ENCODE measurements at places on chromosomes 16 and 17.
A peak's percentile ranks its signal among the peaks of the same experiment; 100 is the strongest.

- no peak for DNase-seq
Observed at GRCh38 chr17:13967416-13967815, 101.9 kb upstream of the COX10 start.

DNA sequence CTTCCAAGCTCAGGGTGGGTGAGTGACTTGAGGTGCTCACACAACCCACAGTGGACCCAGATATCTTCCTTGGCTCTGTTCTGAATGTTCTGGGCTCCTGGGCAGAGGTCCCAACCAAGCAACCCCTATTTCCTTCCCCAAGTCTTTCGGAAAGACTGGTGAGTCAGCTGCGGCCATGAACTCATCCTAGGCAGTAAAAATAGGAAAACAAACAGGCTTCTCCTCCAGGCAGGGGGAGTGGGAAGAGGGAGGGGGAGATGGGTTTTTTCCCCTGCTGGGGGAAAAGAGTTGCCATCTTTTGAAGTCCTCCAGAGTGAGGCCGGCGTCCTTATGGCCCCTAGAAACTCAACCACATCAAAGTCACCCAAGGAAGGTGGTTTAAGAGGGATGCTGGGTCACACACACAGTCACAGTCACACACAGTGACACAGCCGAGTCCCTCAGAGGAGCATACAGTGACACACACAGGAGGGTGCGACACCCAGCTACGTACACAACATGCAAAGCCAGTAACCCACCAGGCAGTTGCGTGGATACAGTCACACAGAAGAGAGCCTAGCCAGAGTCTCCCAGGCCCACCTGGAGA lies 16.0 kb upstream of the DLX4 start:
- no peak for DNase-seq

- DNase-seq: no peak
Observed at GRCh38 chr17:45394913-45395568, 37.6 kb downstream of the ARHGAP27 start.

DNA sequence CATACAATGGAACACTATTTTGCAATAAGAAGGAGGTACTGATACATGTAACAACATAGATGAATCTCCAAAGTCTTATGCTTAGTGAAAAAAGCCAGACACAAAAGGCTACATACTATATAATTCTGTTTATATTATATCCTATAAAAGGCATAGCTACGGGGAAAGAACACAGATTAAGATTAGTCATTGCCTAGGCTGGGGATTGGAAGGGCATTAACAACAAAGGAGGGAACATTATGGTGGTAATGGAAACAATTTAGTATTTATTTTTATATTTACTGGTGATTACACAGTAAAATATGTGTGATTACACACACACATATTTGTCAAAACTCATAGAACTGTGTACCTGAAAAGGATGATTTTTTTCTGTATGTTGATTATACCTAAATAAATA lies 278.1 kb downstream of the ZFHX3 start:
- DNase-seq: no peak

DNA sequence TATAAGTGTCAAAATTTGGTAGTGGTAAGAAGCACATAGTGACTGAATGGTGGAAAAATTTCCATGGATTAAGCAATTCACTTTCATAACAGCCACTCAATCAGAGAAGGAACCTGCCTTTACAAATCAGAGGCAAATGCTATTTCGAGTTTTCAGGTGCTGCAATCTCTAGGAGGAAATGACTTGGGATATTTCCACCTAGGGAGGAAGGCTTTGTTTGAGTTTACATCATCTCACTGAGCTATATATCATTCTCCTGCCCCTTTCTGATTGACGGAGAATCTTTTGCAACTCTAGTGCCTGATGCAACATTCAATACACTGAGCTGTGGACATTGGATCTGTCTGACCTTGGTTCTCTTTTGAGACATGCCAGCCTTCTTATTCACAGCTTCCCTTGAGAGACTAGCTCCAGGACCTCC lies 26.3 kb downstream of the MARCHF10 start:
- no peak for DNase-seq

GRCh38 chr16:75019007-75019406 lies 20.2 kb downstream of the ZNRF1 start:
- no peak for DNase-seq

GRCh38 chr17:62627219-62627903 lies at the start of gene MRC2:
Gene MRC2, plus strand, starts transcription at chr17:62627670. Its CDS starts 133 bp downstream, at chr17:62627803.
- DNase-seq: peak; percentile 29

DNA sequence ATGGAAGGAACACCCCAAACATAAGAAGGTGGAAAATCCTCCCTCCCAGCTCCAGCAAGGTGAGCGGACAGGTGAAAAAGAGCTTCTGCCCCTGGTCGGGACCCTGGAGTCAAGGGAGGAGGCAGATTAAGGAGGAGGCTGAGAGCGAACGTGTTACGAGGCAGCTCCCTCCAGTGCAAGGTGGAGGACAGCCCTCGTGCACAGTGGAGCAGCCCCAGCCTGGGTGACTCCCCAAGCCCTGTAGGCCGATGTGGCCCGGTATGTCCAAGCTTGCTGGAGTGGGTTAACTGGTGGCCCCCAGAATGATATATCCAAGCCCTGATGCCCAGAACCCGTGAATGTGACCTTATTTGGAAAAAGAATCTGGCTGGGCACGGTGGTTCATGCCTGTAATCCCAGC lies 15.5 kb upstream of the CRISPLD2 start:
- no peak for DNase-seq

- DNase-seq: no peak
Observed at GRCh38 chr17:80815151-80815681, 176.4 kb upstream of the CHMP6 start.

GRCh38 chr16:2324296-2324859 lies 16.1 kb downstream of the ABCA3 start:
- DNase-seq: no peak

DNA sequence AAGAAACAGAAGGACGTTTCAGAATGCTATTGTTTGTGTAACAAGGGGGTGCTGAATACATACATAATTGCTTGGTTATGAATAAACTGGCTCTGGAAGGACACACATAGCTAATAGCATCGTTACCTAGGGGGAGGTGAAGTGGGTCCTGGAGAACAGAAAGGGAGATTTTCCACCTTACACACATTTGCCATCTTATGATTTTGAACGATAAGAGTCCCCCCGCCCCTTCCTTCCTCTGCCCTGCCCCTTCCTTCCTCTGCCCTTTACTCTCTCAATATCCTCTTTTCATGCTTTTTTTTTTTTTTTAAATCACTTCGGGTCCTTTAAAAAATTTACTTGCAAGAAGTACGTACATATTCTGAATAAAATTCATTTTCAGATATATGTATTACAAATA lies 902 bp upstream of the DHRS7B start:
- peak; percentile 9 for DNase-seq

- no peak for DNase-seq
Observed at GRCh38 chr17:60361889-60362288, 30.0 kb downstream of the USP32 start.

DNA sequence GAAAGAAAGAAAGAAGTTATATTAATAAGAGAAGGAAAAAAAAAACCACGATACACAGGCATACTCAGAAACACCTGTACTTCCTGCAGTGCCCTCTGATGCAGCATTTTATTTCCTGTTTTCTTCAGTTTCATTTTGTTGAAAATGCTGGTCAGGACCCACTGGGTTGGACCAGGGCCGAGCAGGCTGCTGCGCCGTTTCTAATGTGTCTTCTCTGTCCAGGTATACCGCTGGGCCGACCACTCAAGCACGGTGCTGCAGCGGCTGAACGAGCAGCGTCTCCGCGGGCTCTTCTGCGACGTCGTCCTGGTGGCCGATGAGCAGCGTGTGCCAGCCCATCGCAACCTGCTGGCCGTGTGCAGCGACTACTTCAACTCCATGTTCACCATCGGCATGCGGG lies 8.3 kb downstream of the KLHL36 start:
- no peak for DNase-seq

DNA sequence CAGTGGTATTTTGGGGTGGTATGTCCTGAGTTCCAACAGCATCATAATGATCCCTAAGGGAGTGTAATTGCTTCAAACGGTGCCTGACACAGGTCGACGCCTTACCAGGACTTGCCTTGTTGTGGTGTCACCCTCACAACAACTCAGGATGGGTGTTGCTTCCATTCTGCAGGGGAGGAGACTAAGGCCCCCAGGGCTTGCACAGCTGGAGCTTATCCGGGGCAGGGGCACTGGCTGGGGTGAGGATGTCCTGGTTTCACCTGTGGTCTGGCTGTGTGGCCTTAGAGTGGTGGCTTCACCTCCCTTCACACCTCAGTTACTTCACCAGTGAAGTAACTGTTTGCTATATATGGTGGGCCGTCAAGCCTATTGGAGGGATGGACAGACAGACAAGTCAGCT lies 23.3 kb downstream of the LLGL2 start:
- DNase-seq: no peak

- DNase-seq: no peak
Observed at GRCh38 chr17:54029986-54030385, 207.3 kb downstream of the KIF2B start.

- DNase-seq: no peak
Observed at GRCh38 chr17:56744721-56745120, 89.0 kb downstream of the C17orf67 start.

GRCh38 chr16:4798456-4798855 lies 3.3 kb downstream of the SMIM22 start:
- DNase-seq: no peak

- no peak for DNase-seq
Observed at GRCh38 chr16:86980644-86981043, 336.5 kb downstream of the C16orf95 start.

DNA sequence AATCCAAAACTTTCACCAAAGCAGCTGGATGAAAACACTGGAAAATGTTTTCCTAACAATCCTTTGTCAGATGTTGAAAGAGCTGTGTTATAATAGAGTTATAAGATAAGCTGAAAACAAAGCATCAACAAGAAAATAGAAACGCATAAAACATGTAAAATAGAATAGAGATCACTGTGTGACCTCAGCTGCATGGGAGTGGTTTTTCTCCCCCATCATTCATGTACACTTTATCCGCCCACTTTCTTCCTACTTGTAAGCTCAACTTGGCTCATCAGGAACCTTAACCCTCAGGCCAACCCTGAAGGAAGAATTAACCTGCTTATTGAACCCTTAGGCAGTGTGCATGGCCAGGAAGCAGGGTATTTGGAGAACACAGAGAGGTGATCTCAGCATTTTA lies 238.5 kb upstream of the PMFBP1 start:
- no peak for DNase-seq

GRCh38 chr16:24773771-24774427 lies 44.4 kb downstream of the TNRC6A start:
- no peak for DNase-seq

- DNase-seq: no peak
Observed at GRCh38 chr17:76207275-76208059, 32.8 kb downstream of the RNF157 start.

DNA sequence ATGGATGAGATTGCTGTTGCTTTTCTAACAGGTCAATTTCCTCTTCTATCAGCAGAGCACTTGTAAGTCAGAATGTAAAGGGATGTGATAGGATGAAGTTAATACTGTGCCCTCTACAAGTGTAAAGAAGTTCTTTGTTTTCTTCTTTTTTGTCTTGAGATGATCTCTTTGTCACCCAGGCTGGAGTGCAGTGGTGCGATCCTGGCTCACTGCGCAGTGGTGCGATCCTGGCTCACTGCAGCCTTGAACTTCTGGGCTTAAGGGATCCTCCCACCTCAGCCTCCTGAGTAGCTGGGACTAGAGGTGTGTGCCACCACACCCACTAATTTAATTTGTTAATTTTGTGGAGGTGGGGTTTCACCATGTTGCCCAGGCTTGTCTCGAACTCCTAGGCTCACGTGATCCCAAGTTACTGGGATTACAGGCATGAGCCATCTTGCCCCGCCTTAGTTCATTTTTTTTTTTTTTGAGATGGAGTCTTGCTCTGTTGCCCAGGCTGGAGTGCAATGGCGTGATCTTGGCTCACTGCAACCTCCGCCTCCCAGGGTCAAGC lies 21.6 kb upstream of the KPNB1 start:
- no peak for DNase-seq

- DNase-seq: no peak
Observed at GRCh38 chr16:29986931-29987330, 8.5 kb downstream of the HIRIP3 start.

DNA sequence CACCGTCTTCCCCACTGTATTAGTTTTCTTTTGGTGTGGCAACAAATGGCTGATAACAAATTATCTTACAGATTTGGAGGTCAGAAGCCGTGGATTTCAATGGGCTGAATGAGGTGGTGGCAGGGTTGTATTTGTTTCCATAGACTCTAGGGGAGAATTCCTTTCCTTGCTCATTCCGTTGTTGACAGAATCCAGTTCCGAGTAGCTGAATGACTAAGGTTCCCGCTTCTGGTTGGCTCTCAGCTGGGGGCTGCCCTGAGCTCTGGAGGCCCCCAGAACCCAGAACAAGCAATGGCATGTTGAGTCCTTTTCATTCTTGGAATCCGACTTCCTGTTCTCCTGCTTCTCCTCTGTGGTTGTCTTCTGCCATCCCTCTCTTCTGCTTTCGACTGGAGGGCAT lies 280.4 kb downstream of the SNX29 start:
- DNase-seq: no peak

DNA sequence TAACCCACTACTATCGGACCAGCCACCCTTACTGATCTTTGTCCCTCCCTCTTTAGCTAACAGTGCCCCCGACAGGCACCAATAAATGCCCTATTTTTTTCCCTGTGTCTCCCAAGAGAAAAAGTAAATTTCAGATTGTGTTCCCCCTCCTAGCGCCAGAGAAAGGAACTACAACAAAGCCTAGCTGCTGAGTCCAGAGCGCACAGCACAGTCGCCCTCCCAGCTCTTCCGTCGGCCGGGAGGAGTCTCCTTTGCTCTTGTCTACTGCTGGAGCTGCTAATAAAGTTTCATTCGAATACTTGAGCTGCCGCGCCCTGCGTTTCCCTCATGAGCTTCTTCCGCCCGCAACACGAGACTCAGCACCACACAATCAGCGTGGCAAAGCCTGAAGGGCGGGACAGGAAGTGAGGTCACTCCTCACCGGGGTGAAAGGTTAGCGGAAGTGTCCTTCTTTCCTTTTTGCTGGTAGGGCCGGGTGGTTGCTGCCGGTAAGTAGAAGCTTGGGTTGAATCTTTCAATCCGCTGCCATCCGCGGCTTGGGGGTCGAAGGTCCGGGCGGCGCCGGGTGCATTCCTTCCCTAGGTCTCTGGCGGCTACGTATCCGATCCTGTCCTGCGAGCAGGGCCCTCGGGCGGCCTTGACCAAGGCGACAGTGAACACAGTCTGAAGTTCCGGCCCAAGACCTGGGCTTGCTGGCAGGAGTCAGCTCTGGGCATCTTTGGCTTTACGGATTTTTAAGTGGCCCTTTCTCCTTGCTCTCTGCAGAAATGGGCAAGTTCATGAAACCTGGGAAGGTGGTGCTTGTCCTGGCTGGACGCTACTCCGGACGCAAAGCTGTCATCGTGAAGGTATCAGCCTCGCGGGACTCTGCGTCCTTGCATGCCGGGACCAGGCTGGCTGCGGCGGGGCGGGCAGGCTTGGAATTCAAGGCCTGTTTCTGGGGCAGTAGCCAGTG lies at the start of gene RPL27:
TSS of gene RPL27 (plus strand) at position 436 of the 955 bp plus-strand sequence. CDS start at position 768, 332 bp downstream.
- DNase-seq: peak; percentile 91

GRCh38 chr17:33561569-33562334 lies 268.7 kb upstream of the ASIC2 start:
- DNase-seq: no peak

Data from stimulated activated CD8-positive, alpha-beta memory T cell treated with anti-CD3 and anti-CD28 coated beads, Interleukin-15, amount 100 ng/mL, for 48 hours (primary cell).